ENCODE measurements at places on chromosomes 3 and 15.

DNA sequence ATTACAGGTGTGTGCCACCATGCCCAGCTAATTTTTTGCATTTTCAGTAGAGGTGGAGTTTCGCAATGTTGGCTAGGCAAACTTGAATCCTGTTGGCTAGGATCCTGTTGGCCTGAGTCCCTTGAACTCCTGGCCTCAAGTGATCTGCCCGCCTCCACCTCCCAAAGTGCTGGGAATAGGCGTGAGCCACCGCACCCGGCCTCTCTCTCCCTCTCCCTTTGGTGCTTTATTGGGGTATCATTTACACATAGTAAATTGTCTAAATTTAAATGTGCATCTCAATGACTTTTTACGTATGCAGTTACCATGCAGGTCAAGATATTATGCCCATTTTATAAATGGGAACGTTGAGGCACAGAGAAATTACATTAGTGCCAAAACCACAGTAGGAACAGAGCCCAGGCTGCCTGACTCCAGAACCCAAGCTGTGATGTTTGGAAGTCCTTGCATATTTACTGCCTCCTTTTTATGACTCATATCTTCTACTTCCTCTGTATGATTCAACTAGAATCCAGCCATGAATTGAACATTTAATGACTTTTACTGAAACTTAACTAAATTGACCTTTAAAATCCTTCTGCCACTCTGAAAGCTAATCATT, 34.0 kb upstream of the RPP14 start:
- no peak for DNase-seq

DNA sequence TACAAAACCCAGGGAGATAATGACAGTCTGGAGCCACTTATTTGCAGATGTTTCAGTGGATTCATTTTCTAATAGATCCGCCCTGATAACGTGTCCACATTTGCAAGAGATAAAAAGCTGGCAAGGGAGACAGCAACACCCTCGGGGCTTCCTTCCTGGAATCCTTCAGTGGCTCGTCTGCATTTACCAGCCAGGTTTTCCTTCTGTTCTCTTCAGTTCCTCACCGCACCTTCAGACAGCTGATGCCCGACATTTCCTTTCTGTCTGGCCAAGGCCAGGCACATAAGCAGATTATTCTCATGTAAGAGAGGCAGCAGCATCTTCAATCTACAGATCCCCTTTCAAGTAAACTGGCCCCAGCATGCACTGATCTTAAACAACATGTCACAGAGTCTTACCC, 56.2 kb upstream of the SPATA12 start:
- DNase-seq = no peak

GRCh38 chr3:34267088-34267487, 468.7 kb downstream of the PDCD6IP start:
- no peak for DNase-seq

GRCh38 chr15:58331913-58332675, 99.7 kb upstream of the LIPC start:
- DNase-seq = peak; percentile 65

DNA sequence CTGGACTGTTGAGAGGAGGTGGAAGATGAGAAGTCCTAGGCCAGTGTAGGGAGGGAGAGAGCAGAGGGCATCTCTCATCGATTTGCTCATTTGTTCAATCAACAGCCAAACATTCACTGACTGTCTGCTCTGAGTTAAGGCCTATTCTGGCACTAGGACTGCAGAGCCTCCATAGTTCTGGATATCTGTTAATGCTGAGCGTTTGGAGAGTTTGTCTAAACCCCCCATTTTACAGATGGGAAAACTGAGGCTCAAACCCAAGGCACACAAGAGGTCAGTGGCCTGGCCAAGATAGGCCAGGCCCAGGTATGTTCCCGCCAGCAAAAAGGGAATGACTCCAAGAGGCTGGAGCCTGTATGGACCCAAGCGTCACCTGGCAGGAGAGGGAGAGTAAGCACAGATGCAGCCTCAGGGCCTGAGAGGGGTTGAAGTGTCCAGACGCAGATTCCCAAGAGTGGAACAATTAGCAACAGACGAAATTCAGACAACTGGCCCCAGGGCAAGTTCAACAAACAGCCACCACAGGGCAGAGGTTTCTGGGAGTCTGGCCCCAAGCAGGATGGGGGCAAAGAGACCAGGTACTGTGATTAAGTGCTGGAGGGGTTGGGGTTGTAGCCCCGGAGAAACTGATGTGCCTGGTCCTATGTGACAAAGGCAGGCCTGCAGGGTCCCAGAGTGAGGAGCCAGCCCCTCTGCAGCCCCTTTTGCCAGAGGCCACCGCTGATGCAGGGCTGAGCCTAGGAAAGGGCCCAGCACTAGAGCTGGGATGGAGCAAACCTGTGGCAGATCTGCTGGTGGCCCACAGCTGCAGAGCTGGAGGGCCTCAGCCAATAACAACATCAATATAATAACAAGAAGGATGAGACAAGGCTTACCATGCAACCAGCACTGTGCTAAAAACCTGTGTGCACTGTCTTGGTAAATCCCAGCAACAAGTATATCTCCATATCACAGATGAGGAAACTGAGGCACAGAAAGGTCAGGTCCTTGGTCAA, 245.1 kb upstream of the TLE3 start:
- no peak for DNase-seq

GRCh38 chr3:138219255-138219654, 32.2 kb downstream of the ARMC8 start:
- no peak for DNase-seq

GRCh38 chr3:9248522-9249271, 749 bp downstream of the SRGAP3 start:
- no peak for DNase-seq

DNA sequence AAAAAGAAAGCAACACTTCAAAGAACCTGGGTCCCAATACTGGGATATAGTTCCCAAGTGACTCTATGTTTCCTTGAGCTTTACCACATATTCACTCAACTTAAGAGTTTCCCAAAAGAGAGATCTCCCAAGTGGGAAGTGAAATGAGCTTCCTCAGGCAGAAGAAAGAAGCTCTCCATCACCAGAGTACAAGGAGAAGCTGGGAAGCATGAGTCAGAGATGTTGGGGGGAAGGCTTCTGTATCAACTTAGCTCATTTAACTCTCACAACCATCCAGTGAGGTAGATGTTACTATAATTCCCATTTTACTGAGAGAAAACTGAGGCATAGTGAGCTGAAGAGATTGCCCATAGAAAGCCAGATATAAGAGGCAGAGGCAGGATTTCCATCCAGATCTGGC, 47.0 kb upstream of the TRIM42 start:
- no peak for DNase-seq

DNA sequence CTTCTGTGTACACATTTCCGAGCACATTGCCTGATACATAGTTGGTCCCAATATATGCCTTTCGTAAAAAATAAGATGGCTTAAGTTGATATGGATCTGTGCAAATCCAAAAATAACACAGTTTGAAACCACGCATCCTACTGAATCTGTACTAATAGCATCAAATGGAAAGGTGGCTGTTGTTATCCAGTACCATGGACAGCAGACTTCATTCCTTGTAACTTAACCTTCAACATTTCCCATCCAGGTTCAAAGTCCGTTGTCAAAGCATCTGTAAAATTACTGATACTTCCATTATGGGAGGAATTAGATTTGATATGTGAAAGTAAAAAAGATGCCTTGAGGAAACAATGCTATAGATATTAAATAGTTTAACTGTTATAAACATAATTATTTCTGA, 65.5 kb upstream of the C3orf49 start:
- no peak for DNase-seq

DNA sequence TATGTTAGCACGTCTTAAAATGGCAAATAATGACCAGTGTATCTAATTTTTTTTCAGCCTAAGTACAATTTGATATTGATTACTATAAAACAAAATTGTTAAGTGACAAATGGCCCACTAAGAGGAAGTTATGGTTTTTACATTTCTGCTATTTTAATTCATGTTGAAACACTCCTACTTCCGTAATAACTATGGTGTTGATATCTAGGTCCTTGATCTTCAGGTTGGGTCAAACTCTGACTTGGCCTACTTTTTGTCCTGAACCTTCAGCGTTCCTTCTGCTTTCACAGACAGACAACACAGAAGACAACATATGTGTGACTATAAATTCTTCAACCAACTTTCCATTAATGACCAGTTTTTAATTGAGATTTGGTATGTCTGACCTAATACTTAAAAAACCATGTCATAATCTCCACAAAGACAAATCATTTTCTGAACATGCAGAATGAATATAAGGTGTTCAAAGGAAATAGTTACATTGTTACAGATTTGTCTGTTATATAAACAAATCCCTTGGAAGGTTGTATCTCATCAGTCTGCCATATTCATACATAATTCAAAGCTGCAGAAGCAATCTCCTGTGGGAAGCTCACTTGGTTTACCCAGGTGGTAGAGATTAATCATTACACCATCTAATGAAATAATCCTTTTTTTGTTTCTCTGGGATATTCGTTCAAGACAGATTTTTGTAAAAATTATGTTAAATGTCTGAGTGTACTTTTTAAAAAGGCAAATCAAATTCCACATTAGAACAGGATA, 92.1 kb upstream of the TSPAN3 start:
- no peak for DNase-seq

- no peak for DNase-seq
Measured at GRCh38 chr3:22306454-22306853, 555.4 kb upstream of the ZNF385D start.

DNA sequence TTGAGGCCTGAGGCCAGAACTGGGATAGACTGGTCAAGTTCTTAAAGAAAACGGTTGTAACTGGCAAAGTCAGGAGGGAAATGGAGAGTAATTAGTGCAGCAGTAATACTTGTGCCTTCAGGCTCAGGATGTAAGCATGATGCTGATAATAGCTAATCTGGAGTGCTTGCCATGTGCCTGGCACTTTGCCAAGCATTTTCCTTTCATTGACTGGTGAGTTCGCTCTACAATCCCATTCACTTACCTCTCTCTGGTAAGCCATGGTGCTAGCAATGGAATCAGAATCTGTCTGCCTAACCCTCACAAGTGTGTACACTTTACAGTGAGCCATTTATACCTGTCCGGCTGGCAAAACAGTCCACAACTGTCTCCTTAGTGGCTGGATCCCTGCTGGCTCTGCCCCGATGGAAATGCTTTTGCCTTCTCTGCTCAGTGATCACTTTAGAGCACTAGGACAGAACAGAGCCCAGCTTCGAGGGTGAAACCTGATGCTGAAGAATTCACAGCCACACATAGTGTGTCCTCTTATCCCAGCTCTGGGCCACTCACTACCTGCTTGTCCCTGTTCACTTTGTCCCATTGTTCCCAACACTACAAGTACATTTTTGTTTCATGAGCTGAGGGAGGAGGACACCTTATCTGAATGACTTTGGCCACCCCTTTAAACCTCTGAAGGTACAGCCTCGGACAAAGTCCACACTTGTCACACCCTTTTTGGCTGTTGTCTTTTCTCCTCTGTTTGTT, 10.3 kb downstream of the CHP1 start:
- DNase-seq = no peak

DNA sequence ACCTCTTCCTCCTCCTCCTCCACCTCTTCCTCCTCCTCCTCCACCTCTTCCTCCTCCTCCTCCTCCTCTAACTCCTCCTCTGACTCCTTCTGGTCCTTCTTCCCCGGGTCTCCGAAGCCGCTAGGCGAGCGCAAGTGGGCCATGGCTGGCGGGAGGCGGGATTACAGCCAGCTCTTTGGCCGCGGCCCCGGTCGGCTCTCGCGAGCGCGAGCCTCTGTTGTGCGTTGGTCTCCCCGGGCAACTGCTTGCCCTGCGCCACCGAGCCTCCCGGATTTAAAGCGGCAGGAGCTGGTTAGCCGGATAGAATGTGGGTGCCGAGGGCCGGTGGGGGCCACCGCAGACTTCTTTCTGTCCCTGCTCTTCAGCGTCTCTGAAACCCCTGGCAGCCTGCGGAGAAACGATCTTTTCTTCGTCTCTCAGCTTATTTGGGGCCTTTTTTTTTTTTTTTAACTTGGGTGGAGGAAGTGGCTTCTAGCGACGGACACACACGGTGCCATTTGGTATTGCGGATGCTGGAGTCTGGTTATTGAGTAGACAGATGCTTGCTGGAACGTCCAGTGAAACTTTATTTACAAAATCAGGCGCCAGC, at the start of gene ERICH6:
TSS of gene ERICH6 (minus strand) at position 165 of the 589 bp plus-strand sequence. CDS start at position 143, 22 bp downstream.
- peak; percentile 18 for DNase-seq

DNA sequence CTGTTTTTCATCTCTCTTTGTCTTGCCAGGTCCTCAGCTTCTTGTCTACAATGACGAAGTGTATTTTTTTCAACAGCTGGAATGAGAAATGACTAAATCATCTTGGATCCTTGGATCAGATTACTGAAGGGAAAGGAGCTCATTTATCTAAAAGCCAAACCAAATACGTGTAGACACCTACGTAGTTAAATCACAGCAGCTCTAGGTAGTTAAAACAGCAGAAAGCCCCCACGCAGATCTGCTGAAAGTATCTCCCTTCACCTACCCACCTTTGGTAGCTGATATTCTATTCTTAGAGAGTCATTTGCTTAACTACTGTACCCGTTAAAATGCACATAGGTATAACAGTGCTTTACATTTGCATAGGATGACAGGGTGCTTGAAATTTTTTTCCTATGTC, 105.5 kb upstream of the WNT5A start:
- DNase-seq = no peak

DNA sequence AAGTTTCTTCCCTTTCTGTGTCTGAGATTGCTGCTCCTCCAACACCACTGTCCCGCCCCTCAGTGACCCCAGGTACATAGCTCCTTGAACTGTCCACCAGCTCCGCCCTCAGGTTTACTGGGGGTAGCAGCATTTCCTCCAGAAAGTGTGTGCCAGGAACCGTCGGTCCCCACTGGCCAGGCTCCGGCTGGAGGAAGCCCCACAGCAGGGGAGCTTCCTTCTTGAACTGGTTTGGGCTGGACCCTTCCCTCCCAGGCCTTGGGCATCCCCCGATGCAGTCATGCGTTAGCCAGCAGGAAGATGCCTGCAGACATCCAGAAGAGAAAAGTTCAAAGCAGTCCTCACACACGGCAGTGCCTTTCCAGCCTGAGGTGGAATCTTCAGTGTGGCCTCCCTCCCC, 19.7 kb downstream of the PAK6 start:
- no peak for DNase-seq

DNA sequence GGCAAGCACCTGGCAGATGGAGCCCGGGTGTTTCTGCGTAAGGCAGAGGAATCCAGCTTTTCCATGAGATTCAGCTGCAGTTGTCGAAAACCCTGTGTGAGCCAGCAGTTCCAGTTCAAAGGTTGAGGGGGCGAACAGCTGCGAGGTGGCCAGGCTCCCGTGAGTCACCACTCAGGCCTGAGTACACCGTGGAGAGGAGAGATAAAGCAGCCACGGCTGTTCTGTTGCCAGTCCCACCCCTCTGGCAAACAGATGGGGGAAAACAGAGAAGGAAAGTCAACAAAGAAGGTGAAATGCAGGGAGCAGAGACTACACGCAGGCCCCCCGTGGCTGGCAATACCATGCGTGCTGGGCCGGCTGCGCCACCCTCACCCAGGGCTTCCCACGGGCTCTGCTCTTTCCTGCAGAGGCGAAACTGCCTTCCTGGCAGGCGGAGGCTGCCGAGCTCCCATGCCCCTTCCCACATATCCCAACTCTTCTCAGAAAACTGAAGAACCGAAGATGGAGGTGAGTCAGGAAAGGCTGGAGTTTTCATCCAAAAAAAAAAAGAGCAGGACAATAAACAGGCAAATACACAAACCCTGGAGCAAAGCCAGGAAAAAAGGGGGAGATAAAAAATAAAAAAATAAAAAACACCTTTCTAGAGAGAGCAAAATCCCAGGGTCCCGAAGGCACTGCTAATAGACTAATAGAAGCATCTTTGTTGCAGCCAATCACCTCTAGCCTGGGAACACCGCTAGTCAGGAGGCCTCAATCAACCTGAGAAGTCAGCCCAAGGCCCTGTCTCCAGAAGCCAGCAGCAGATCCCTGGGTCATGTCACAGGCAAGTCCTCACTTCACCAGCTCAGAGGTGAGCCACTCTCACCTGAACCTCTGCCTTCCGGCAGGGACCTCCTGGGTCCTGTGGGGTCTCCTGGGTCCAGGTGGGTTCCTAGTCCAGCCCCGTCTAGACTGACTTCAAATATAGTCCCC, 37.7 kb downstream of the FAM174B start:
- DNase-seq = no peak
